ENCODE measurements at places on chromosomes 16 and 17. TPM values are rescaled to one million over a fixed set of nuclear protein-coding genes. Genes with fewer than 3 reads are reported as not detected.

- H3K4me3 ChIP-seq: no peak overlapping the region
- H3K36me3 ChIP-seq: peaks cover 3% of the 10 kb centered on the region
- no peak overlapping the region for H3K27ac ChIP-seq
- DNase-seq: no peak
Observed at GRCh38 chr17:80755650-80756405, 211.2 kb downstream of the RPTOR start.

- no peaks in the 10 kb centered on the region for H3K36me3 ChIP-seq
- no peak overlapping the region for H3K4me3 ChIP-seq
- no peak for DNase-seq
- H3K4me1 ChIP-seq: peaks cover 53% of the 10 kb centered on the region
- H3K27me3 ChIP-seq: no peaks in the 10 kb centered on the region
Observed at GRCh38 chr16:67393788-67394154, 473 bp upstream of the TPPP3 start.

- H3K27ac ChIP-seq: peak overlapping the region; percentile 77
- H3K27me3 ChIP-seq: no peaks in the 10 kb centered on the region
- H3K4me3 ChIP-seq: peak overlapping the region; percentile 35
- DNase-seq: peak; percentile 93
Observed at GRCh38 chr16:30921748-30922419, 1.5 kb upstream of the FBXL19 start.

GRCh38 chr17:59423137-59423724 is 91.8 kb downstream of the YPEL2 start:
- no peak overlapping the region for H3K4me3 ChIP-seq
- no peaks in the 10 kb centered on the region for H3K27me3 ChIP-seq
- peak overlapping the region; percentile 73 for H3K27ac ChIP-seq
- H3K36me3 ChIP-seq: no peaks in the 10 kb centered on the region

DNA sequence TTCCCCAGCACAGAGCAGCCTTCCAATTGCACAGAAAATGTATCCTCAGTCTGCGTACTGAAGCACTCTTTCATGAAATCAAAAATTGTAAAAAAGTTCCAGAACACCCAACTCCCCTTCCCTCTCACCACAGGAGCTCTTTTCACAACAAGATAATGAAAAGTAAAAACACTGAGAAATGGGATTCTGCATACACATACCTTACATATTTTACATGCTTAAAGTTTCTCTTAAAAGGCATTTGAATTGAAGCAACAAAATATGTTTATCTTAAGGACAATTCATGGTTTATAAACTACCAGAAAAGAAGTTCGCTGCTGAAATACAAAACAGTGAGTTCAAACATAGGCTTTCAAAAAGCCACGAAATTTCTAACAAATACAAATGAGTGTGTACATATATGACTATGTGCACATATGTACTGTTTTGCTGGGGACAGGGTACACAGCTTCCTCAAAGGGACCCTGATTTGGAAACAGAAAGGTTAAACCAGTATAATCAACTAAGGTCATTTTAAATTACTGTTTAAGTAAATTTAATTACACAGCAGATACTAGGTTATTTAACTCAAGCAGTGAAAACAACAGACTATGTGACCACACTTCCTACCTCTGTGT is 33.8 kb downstream of the COG1 start:
- H3K27ac ChIP-seq: no peak overlapping the region
- no peak for DNase-seq
- H3K4me1 ChIP-seq: peaks cover 48% of the 10 kb centered on the region
- H3K4me3 ChIP-seq: no peak overlapping the region
- no peaks in the 10 kb centered on the region for H3K36me3 ChIP-seq
- H3K27me3 ChIP-seq: no peaks in the 10 kb centered on the region

DNA sequence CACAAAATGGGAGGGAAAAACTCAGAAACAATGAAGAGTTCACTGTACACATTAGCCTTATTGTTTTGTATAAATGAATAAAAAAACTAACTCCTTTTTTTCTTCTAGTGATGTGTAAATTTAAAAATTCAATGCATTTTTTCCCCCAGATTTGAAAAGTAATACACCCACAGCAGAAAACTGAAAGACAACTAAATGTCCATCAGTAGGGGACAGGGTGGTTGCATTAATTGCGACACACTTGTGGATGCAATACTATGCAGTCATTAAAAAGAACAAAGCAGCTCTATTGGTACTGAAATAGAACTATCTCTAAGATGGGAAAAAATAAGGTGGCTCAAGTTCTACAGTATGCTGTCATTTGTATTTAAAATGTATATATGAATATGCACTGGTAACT is 13.7 kb upstream of the WIPI1 start:
- no peak overlapping the region for H3K4me3 ChIP-seq
- no peaks in the 10 kb centered on the region for H3K27me3 ChIP-seq
- H3K36me3 ChIP-seq: no peaks in the 10 kb centered on the region
- no peak overlapping the region for H3K27ac ChIP-seq

GRCh38 chr16:69712914-69713581 is 13.3 kb downstream of the NQO1 start:
- H3K36me3 ChIP-seq: no peaks in the 10 kb centered on the region
- H3K27ac ChIP-seq: no peak overlapping the region
- no peak overlapping the region for H3K4me3 ChIP-seq
- H3K27me3 ChIP-seq: no peaks in the 10 kb centered on the region
- peaks cover 46% of the 10 kb centered on the region for H3K4me1 ChIP-seq
- DNase-seq: no peak

DNA sequence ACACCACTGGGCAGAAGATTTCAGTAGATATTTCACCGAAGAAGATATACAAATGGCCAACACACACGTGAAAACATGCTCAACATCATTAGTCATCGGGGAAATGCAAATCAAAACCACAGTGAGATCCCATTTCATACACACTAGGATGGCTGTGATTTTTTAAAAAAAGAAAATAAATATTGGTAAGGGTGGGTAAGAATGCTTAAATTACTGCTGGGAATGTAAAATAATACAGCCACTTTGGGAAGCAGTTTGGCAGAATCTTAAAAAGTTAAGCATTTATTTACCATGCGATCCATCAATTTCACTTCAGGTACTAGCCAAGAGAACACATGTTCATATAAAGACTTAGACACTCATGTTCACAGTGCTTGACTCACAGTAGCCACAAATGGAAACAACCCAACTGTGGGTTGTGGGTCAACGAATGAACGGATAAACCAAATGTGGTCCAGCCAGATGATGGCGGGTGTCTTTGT is 6.5 kb upstream of the C16orf74 start:
- H3K4me1 ChIP-seq: peaks cover 30% of the 10 kb centered on the region
- no peak for DNase-seq
- no peaks in the 10 kb centered on the region for H3K36me3 ChIP-seq
- H3K27ac ChIP-seq: no peak overlapping the region
- no peaks in the 10 kb centered on the region for H3K27me3 ChIP-seq
- no peak overlapping the region for H3K4me3 ChIP-seq

GRCh38 chr17:6072611-6073010 is 2.4 kb downstream of the WSCD1 start:
- H3K27ac ChIP-seq: no peak overlapping the region
- H3K4me3 ChIP-seq: no peak overlapping the region
- no peak for DNase-seq
- no peaks in the 10 kb centered on the region for H3K27me3 ChIP-seq

DNA sequence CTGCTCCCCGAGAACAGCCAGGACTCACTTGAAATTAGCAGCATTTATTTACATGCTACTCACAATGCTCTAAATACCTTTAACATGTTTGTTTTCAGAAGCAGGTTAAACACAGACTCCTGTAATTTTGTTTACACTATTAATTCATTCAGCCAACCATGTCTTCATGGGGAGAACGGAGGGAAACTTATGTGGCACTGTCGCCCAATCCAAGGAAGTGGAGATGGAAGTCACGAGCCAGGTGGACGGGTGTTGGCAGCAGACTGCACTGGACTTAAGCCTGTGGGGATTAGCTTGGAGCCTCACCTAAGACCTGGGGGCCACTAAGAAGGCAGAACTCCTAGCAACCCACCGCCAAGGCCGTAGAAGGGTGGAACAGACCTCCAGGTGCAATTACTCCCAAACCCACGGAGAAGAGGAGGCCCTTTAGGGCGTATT is 8.8 kb upstream of the GFAP start:
- no peak overlapping the region for H3K4me3 ChIP-seq
- no peaks in the 10 kb centered on the region for H3K4me1 ChIP-seq

GRCh38 chr17:79045842-79046196 is 21.9 kb downstream of the C1QTNF1 start:
- no peak overlapping the region for H3K27ac ChIP-seq
- no peaks in the 10 kb centered on the region for H3K27me3 ChIP-seq
- no peak overlapping the region for H3K4me3 ChIP-seq
- peak; percentile 74 for DNase-seq
- no peaks in the 10 kb centered on the region for H3K36me3 ChIP-seq
- peaks cover 3% of the 10 kb centered on the region for H3K4me1 ChIP-seq

GRCh38 chr16:24273508-24274182 is 17.5 kb downstream of the CACNG3 start:
- H3K4me3 ChIP-seq: no peak overlapping the region
- no peak overlapping the region for H3K27ac ChIP-seq
- no peaks in the 10 kb centered on the region for H3K36me3 ChIP-seq
- H3K27me3 ChIP-seq: no peaks in the 10 kb centered on the region
- H3K4me1 ChIP-seq: no peaks in the 10 kb centered on the region
- DNase-seq: no peak

GRCh38 chr17:61404913-61405685 is 5.5 kb downstream of the TBX2 start:
- no peak for DNase-seq
- H3K4me1 ChIP-seq: peaks cover 42% of the 10 kb centered on the region
- no peak overlapping the region for H3K4me3 ChIP-seq
- H3K36me3 ChIP-seq: no peaks in the 10 kb centered on the region
- H3K27ac ChIP-seq: peak overlapping the region; percentile 17
- no peaks in the 10 kb centered on the region for H3K27me3 ChIP-seq

DNA sequence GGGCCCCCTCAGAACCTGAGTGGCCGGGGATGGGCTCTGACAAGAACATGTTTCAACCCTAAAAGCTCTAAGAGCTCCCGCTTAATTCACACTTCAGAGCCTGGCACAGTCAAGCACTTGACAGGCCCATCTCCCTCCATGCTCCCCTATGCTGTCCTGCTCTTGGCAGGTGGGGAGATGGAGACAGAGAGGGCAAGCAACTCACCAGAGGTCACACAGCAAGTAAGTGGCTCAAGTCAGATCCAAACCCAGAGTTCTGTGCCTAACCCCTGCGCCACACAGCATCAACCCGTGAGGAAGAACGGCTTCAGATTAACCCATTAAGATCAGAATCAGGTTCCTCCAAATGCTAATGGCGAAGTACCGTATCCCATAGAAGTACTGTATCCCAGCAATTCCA is 36.4 kb downstream of the NECAB2 start:
- DNase-seq: no peak
- H3K27me3 ChIP-seq: no peaks in the 10 kb centered on the region

DNA sequence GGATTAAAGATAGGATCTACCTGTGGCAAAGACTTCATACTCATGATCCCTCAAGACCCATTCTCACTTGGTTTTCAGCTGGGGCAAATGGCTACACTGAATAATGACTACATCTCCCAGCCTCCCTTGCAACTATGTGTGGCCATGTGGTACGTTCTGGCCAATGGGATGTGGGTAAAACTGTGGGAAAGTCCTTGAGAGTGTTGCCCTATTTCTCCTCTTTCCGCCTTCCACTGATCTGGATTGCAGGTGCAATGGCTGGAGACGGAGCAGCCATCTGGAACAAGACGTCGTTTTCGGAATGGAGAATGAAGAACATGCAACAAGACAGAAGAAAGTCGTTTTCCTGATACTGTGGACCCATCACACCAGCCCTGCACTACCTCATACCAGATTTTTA is 48.5 kb downstream of the HAPSTR1 start:
- H3K4me3 ChIP-seq: no peak overlapping the region
- H3K36me3 ChIP-seq: no peaks in the 10 kb centered on the region
- peaks cover 5% of the 10 kb centered on the region for H3K4me1 ChIP-seq
- DNase-seq: no peak
- no peaks in the 10 kb centered on the region for H3K27me3 ChIP-seq
- no peak overlapping the region for H3K27ac ChIP-seq

GRCh38 chr17:79089720-79090442 is 15.3 kb downstream of the ENGASE start:
- H3K4me1 ChIP-seq: no peaks in the 10 kb centered on the region
- no peak overlapping the region for H3K4me3 ChIP-seq
- no peak for DNase-seq
- no peaks in the 10 kb centered on the region for H3K36me3 ChIP-seq

The HAP1 gene
- total RNA-seq: 1.3 TPM

The RAMP2 gene
- 7.6 TPM for total RNA-seq

The PARD6A gene
- total RNA-seq: 21.1 TPM

The TEPSIN gene
- total RNA-seq: 102 TPM

The SPIRE2 gene
- total RNA-seq: 7.3 TPM

The TBX4 gene
- not detected for total RNA-seq

The SSTR5 gene
- not detected for total RNA-seq

The PTGES3L gene
- not detected for total RNA-seq

The AXIN2 gene
- 16.2 TPM for total RNA-seq

The FDXR gene
- 14.3 TPM for total RNA-seq
